ENCODE measurements at places on chromosomes 5 and 9.

DNA sequence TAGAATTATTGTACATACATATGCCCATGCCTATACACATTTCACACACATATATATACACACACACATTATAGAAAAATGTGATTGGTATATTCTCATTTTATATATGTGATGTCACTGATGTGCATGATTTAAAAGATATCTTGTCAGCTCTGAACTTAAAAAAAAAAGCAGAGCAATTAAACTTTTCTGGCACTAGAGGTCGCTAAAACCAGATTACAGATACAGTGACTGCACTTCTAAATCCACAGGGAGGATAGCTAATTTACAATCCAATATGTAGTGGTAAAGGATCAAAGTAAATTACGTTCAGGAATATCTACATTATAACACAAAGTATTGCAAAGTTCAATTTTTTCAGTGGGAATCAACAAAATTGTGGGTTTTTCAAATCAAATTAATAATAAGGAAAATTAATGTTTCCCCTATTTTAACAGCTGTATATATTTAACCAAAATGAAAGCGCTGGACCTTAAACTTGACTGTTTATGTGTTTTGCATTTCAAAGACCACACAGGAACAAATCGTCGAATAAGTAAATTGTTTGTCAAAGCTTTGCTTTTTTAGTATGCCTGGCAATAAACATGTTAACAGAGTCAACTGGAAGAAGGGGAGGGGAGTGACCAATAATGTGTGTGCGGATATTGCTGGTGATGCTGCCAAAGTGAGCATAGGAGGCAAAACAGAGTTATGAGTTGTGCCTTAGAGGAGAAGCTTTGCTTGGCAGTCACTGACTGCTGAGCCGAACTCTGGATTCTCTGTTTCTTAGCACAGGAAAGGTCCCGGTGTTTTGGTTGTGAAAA is 1201.4 kb upstream of the C9orf72 start:
- DNase-seq = no peak

DNA sequence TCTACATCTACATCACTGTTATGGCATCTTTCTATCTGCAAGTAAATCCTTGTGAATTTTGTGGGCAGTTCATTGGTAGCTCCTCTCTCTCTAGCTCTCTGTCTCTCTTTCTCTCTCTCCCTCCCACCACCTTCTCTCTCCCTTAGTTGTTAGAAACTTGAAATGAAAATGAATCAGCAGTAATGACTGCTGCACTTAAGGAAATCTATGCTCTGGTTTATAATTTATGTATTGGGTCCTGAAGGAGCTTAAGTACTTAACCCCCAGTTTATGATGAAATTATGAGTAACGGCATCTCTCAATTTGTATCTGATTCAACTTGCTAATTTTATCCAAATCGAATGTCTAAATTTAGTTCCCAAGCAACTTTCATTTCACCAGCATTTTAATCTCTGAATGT is 52.0 kb upstream of the PTGER4 start:
- DNase-seq = no peak

DNA sequence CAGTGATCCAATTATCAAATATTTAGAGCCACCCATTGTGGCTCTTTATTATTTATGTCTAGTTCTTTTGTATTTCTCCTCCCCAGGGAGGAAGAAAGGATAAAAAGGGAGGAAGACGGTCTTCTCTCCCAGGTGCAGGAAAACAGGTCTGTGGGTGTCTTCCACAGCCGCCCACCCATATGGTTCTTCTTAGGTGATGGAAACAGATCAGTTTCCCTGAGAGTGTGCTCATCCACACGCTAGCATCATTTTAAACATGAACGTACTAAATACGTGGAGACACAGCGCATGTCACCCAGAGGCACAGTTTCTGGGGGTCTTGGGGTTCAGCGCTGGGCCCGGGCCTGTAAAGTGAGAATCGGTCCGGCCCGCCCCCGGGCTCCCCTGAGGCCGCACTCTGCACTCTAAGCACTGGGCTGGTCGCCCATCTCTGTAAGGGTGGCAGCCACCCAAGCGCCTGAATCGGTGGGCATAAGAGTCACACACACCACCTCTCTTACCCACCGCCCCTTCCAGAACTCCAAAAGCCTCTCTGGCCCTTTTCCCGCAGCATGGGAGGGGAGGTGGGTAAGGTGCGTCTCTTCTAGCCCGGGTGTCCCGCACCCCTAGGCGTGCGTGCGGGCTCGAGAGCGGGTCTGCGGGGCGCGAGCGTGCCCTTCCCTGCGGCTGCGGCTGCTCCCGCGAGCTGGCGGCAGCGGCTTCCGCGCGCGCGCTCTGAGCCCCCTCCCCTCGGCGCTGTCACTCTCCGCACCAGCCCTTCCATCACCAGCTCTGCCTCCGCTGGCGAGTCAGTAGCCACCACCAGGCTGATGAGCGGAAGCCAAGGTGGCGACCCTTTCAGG is 1.3 kb downstream of the PTCH1 start:
- peak; percentile 7 for DNase-seq

- no peak for DNase-seq
Measured at GRCh38 chr9:130054325-130054786, 650 bp downstream of the GPR107 start.

- DNase-seq = peak; percentile 66
Measured at GRCh38 chr9:112783551-112783954, 33.0 kb downstream of the SNX30 start.

- DNase-seq = no peak
Measured at GRCh38 chr9:73215249-73215648, 63.6 kb downstream of the ANXA1 start.

DNA sequence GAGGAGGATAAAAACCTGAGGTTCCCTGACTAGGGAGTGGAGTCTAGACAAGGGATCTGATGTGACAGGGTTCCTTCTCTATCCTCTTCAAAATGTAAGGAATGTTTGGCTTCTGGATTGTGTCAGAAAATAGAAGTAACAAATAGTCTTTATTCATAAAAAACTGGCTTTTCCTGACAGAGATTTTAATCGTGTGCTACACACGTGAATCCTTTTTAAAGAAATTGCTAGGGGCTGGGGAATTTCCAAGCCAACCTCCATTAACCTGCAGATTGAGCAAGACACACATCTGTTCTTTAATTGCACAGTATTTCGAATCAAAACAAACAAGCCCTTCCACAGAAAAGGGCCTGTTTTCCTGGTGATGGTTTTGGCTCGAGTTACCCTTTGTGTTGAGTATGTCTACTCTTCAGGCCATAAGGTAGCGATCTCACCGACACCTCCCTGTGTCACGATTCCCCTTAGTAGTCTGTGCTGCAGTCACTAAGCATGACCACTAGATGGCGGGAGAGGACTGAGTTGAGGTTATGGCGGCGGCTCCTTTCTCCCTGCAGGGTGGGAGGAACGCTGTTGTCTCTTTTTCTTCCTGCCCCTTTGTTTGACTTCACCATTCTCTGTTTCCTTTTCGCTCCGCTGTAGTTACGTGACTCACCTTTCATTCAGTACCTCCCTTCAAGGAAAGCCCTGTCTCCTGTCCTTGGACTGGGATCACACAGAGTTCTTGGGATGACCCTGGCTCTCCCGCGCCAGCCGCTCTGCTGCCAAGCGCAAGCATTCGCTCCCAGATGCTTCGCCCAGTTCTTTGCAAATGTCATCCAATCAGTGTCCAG is 137.1 kb upstream of the SLC24A2 start:
- DNase-seq = peak; percentile 33

DNA sequence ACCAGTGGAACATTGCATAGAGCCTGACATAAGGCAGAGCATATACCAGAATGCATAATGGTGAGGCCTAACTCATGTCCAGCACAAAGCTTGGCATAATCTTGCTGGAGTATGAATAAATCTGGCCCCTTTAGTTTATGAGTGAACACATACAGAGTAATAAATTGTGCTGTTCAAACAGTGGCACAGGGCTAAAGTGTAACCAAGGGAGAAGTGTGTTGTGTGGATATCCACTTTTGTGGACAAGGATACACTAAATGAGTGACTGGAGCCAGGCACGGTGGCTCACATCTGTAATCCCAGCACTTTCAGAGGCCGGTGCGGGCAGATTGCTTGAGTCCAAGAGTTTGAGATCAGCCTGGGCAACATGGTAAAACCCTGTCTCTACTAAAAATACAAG is 29.4 kb upstream of the JMY start:
- DNase-seq = no peak

DNA sequence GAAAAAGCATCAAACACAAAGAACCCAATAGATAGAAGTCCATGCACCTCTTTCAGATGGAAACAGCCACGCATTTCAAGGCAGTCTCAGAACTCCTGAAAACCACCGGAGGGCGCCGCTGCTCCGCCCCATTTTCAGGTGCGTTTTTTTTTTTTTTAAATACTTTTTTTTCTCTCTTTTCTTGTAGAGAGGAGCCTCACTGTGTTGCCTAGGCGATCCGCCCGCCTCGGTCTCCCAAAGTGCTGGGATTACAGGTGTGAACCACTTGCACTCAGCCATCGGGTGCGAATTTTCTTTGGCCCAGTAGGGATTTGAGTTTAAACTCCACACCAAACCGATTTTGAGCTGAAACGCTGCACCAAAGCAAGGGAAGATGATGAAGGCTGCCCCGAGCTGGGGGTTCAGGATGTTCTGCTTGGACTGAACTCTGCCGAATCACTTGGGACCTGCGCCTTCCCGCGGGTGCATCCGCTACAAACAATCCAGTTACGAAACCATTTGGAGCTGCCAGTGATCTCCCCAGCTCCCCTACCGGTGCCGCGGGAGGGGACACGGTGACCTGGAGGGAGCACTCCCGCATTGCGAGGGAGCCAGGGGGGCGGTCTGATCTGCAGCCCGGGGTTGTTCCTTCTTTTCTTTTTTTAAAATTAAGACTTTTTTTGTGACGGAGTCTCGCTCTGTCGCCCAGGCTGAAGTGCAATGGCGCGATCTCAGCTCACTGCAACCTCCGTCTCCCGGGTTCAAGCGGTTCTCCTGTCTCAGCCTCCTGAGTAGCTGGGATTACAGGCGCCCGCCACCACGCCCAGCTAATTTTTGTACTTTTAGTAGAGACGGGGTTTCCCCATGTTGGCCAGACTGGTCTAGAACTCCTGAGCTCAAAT is 1.4 kb downstream of the PTGR1 start:
- DNase-seq = no peak

- DNase-seq = no peak
Measured at GRCh38 chr9:114098021-114098935, 814 bp downstream of the KIF12 start.

- DNase-seq = no peak
Measured at GRCh38 chr5:126189862-126190261, 233.3 kb upstream of the GRAMD2B start.

DNA sequence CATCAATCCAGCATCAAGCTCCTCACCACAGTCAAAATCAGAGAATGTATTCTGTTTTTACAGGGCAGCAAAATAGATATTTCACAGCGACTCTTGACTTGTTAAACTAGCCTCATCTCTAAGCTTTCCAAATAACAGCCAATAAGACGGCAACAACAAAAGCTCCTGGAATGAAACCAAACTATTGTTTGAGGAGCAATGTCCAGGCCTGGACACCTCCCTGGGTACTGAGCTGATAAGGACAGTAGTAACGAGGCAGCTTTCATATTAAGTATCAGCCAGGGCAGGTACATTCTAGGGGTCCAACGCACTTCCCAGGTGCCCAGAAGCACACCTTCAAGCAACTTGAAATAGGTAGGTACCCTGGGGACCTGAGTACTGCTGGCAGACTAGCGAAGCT is 260.3 kb downstream of the ENC1 start:
- no peak for DNase-seq

DNA sequence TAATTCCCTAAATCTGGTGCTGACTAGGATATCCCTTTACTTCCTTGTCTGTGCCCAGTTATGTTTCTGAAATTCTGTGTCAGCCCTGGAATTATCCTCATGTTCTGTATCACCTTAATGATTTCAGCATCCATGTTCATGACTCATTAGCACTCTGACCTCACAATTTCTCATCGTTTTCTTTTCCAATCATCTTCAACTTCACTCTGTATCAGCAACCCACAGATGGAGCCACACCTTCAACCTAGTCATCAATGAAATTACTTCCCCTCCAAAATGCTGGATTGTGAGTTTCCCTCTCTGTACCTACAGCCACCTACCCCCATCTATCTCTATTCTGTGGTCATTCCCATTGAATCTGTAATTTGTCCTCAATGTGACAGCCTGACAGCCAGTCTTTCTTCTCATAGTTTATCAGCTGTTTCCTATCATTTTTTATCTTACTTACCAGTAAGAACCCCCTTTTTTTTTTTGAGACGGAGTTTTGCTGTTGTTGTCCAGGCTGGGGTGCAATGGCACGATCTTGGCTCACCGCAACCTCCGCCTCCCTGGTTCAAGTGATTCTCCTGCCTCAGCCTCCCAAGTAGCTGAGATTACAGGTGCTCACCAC is 3.1 kb upstream of the IL6ST start:
- DNase-seq = no peak

DNA sequence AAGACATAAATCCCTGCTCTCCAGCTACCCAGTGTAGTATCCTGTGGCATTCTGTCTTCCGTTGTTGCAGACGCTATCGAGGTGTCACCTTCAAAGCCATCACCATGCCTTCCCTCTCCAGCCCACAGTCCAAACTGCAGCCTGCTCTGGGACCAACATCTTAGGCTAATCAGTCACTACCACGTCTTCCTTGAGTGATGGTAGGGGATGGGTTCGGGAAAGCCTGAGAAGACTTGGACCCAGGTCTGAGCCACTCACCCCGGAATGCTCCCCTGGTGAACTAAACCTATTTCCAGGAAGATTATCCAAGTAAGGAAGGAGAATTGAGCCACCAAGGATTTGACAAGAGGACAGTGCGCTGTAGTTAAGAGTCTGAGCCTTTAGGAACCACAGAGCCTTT is 52.9 kb upstream of the IRX1 start:
- no peak for DNase-seq

- no peak for DNase-seq
Measured at GRCh38 chr5:18027241-18027867, 393.1 kb downstream of the TAF11L14 start.

DNA sequence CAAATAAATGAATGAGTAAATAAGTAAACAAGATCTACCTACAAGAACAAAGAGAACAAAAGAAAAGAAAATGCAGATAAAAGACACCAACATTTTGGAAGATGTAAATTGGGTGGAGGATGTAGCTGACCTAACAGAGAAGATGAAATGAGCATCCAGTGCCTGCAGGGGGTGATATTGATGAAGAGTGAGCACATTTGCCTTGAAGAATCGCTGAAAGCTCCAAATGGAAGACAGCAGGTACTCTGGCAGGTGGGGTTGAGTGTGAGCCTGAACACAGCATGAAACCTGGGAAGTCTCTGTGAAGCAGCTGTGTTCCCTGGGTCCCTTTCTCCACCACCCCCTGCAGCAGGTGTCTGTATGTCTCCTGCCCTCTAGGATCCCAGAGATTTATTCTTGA is 125.6 kb downstream of the NXNL2 start:
- no peak for DNase-seq

- peak; percentile 73 for DNase-seq
Measured at GRCh38 chr5:94776167-94776566, 157.7 kb downstream of the SLF1 start.

DNA sequence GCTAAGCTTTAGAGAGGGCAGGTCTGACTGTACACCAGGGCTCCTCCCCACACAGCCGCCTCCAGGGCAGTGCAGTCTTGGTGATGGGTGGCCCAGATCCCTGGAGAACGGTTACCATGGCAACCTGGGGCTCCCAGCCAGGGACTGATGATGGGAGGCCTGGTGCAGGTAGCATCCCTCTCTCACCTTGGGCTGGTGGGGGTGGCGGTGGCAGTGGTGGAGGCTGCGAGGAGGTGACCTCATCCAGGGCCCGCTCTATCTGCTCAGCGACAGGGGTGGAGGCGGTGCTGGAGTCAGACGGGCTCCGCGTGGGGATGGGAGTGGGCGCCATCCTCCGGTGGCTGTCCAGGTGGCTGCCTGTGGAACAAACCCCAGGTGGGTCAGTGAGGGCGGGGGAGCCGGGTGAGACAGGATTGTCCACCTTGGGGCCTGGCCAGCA is 12.3 kb downstream of the PRR7 start:
- no peak for DNase-seq

- no peak for DNase-seq
Measured at GRCh38 chr9:82252116-82252515, 263.5 kb downstream of the SPATA31D1 start.

All from SHP77 treated with DMSO at 0.1 percent for 48 hours (cell line).